AG10803 (cell line): ENCODE measurements at places on chromosomes 1 and 21.

DNA sequence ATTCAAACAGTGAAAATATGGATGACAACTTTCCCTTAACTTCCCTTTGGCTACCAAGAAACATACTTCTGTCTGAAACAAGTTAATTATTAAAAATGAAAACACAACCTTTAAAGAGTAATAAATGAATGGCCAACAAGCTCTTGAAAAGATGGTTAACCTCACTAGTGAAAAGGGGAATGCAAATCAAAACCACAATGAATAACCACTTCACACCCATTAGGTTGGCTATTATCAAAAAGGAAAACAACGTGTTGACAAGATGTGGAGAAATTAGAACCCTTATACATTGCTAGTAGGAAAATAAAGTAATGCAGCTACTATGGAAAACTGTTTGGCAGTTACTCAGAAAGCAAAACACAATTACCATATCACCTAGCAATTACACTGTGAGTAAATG, 14.1 kb downstream of the COP1 start:
- no peak for DNase-seq

DNA sequence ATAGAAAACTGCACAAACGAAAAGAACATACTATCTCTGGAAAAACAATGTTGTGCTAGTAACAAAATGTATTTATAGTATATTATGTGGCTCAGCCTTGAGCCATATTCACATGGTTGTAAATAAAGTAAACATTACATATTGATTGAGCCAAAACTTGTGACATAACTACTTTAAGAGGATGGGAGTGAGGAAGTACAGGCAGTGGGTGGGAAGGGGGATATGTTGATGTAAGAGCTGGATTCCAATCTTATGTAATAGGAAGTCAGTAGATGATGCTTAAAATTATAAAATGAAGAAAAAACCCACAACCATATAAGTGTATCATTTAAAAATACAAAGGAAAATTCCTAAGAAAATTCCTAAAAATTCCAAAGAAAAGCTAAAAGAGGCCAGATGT, 42.7 kb downstream of the RHOU start:
- DNase-seq = no peak

- DNase-seq = peak; percentile 93
These were observed 11.9 kb downstream of the PIGV start for GRCh38 chr1:26799479-26800142.

DNA sequence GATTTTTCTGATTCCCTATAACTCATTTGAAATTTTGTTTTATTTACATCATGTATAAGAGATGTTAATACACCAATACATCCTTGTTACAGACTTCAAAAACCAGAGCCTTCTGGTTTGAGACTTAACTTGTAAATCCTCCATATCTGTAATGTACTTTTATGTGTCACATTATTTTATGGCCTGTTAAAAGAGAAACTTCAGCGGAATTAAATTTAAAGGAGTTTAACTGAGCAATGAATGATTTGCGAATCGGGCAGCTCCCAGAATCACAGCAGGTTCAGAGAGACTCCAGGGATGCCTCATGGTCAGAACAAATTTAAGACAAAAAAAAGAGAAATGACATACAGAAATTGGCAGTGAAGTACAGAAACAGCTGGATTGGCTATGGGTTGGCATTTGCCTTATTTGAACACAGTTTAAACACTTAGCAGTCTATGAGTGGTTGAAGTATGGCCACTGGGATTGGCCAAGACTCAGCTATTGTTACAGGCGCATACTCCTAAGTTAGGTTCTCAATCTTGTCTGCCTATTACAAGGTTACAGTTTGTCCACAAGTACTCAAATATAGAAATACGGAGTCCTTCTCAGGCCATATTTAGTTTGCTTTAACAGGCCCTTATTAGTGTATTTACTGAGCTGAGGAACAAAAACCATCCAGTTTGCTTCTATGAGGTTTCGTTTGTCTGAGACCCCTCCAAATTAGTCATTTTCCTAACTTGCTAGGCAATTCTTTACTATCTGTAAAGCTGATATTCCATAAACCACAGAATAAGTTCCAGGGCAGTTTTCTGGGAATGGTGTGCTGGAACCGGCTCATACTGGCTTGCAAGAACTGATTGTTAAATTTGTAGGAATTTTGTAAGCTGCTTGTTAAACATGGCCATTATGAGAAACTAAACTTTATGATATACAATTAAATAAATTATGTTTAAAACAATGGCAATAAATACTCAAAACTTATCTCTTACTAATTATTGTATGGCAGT, 56.2 kb upstream of the WDR26 start:
- no peak for DNase-seq

DNA sequence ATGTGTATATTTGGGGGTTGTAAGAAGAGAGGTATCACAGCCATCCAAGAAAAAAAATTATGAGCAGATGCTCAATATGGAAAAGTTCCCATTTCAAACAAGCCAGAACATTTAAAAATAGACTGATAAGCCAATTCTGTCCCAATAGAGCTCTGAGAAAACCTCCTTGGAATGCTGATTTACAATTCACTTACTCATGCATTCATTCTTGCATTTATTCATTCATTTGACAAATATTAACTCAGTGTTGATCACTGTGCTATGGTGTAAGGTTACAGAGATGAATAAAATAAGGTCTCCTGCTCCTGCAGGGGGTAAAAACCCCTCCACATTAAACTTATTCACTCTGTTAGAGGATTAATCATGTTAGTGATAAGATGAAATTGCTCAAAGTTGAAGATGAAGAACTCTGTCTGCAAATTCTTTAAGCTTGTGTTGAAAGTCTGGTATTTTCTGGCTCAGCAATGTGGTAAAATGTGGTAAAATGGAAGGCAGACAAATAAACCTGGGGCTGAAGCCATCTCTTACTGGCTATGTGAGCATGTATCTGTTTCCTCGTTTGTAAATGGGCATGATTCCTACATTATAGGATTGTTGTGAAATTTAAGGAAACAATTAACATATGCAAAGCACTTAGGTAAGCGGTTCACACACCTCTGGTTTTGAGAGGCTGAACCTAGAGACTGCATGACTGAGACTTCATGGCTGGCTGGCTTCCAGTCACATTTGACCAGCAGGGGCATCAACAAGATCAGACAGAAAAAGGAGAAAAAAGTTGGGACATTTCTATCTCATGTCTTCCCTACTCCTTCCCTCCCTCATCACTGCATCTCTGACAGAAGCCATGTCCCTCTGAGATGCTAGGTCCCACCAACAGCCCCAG, 45.0 kb upstream of the DAB1 start:
- DNase-seq = peak; percentile 91

- DNase-seq = no peak
These were observed 1133.5 kb upstream of the TMPRSS15 start for GRCh38 chr21:19537116-19537515.

DNA sequence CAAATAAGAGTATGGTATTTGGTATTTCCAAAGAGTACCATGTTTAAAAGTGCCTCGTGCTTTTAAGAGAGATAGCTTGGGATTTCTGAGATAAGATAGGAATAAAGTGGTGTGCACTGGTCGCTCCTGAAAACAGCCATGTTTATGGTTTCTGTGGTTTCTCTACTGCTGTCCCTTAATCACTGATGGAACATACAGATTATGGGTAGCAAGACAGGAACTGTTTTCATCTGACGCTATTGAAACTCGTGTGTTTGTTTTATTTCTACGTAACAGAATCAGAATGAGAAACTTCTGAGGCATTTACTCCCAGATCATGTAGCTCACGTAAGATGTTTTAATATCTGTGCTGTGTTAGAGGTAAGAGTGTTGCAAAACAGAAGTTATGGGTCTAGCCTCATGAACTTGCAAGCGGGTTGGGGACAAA, 126.0 kb downstream of the KIAA0319L start:
- no peak for DNase-seq

GRCh38 chr1:230648114-230648513, 5.8 kb downstream of the COG2 start:
- no peak for DNase-seq

GRCh38 chr1:54010415-54011117, 7.4 kb downstream of the LDLRAD1 start:
- DNase-seq = no peak

GRCh38 chr1:90273241-90273774, 278.4 kb downstream of the ZNF326 start:
- no peak for DNase-seq

- no peak for DNase-seq
These were observed 510 bp upstream of the GNG5 start for GRCh38 chr1:84506729-84507453.

- DNase-seq = no peak
These were observed 49.9 kb upstream of the TMPRSS2 start for GRCh38 chr21:41557884-41558283.

GRCh38 chr1:219797009-219797408, 131.3 kb downstream of the SLC30A10 start:
- DNase-seq = no peak

- DNase-seq = peak; percentile 15
These were observed 3.8 kb upstream of the MAB21L3 start for GRCh38 chr1:116107371-116107770.

GRCh38 chr1:64309431-64309831, 106.0 kb downstream of the UBE2U start:
- DNase-seq = no peak

- peak; percentile 35 for DNase-seq
These were observed 345.7 kb upstream of the RUNX1 start for GRCh38 chr21:35394634-35395369.

DNA sequence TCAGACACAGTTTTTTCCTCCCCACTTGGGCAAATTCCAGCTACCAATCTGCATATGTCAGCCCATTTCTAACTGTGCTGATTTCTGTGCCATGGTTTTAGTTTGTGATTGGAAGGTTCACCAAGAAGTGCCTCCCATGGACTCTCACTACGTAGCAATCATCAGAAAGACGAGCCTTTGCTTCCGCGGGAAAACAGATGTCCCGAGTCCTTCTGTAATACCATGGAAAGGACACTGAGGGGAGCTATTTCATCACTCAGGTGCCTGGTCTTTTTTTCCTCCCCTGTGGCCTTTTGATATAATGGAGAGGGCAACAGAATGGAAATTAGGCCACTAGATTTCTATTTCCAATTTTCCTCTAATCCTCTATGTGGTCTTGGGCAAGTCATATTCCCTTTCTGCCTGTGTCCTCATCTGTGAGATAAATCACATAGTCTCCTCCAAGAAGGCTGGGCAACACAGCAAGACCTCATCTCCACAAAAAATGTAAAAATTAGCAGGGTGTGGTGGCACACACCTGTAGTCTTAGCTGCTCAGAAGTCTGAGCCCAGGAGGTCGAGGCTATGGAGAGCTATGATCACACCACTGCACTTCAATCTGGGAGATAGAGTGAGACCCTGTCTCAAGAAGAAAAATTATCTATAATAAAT, 24.8 kb downstream of the LEMD1 start:
- DNase-seq = no peak

DNA sequence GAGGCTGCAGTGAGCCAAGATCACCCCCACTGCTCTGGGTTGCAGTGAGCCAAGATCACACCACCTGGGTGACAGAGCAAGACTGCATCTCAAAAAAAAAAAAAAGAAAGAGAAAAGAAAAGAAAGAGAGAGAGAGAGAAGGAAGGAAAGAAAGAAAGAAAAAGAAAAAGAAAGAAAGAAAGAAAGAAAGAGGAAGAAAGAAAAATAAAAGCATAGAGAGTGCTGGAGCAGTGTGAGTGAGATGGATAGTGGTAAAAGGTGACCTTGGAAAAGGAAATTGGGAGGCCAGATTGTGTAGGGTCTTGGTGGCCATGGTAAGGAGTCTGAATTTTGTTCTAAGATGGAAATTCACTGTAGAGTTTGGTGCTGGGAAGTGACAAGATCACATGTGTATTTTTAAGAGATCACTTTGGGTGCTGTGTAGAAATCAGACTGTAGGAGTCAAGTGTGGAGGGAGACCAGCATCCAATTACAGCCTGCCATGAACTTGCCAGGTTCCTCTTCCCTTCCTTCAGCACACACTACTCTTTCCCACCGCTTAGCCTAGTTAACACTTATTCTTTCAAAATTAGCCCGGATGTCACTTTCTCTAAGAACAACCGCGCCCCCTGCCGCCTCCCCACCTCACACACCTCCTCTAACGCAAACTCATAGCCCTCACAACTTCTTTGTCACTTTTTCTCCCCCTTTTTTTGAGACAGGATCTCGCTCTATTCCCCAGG, 17.9 kb downstream of the MTX1 start:
- DNase-seq = peak; percentile 79

DNA sequence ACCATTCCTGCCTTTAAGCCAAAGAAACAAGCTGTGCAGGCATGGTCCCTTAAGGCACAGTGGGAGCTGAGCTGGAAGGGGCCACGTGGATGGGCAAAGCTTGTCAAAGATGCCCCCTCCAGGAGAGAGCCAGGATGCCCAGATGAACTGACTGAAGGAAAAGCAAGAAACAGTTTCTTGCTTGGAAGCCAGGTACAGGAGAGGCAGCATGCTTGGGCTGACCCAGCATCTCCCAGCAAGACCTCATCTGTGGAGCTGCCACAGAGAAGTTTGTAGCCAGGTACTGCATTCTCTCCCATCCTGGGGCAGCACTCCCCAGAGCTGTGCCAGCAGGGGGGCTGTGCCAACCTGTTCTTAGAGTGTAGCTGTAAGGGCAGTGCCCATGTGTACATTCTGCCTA, 1.3 kb upstream of the SLC50A1 start:
- DNase-seq = no peak

GRCh38 chr1:157161901-157162300, 23.7 kb upstream of the ETV3 start:
- DNase-seq = no peak

- no peak for DNase-seq
These were observed 43.1 kb downstream of the KCNC4 start for GRCh38 chr1:110253213-110253612.

- peak; percentile 43 for DNase-seq
These were observed 355.1 kb upstream of the PTBP2 start for GRCh38 chr1:96366516-96366915.

DNA sequence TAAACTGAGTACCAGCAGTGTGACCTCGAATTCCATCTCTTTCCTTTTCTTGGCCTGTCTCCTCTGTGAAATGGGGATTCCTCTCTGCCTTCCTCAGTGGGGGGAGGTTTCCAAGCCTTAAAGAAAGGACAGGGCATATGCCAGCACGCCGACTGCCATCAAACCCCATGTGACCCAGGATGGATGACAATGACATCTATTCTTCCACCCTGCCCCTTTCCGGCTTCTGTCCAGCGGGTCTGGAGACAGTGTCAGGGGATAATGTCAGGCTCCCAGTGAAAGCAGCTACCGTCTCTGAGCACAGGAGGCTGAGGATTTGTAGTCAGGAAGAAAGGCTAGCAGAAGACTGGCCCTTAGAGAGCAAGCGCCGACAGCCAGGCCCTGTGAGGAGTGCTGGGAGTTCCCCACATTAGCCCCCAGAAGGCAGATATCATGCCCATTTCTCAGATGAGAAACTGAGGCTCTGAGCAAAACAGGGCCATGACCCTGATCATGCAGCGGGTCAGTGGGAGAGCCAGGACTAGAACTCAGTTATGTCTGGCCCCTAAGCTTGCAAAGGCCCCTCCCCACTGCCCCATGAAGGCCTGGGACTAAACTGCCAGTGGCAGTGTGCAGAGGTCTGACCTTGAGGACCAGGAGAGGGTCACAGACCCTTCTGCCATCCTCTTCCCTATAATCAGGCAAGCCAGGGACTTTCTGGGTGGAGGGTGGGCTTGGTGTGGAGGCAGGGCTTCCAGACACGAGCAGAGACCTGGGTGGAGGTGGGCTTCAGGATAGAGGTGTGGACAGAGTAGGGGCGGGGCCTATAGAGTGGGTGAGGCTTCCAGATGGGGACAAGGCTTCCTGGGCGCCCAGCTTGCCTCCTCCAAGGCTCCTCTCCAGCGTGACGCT, 30.1 kb downstream of the CDCA8 start:
- DNase-seq = no peak
